ENCODE measurements at places on chromosomes 11 and 22. TPM values are rescaled to one million over a fixed set of nuclear protein-coding genes. Genes with fewer than 3 reads are reported as not detected.
A peak's percentile ranks its signal among the peaks of the same experiment; 100 is the strongest.

OSBP2 gene
- 4.4 TPM for total RNA-seq

CD3D gene
- 0.89 TPM for total RNA-seq

DNA sequence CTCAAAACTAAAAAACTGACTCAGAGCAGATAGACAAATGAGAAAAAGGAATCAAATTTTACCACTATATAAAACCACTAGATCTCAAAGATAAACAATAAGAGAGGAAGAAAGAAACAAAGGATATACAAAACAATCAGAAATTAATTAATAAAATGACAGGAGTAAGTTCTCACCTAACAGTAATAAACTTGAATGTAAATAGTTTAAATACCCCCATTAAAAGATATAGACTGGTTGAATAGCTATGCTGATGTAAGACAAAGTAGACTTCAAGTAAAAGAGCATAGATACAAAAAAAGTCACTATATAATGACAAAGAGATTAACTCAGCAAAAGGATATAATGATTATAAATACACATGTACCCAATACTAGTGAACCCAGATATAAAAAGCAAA is 72.3 kb upstream of the GNAZ start:
- DNase-seq = no peak
- no peaks in the 10 kb centered on the region for H3K4me1 ChIP-seq

TANGO2 gene
- total RNA-seq = 14.8 TPM

DNA sequence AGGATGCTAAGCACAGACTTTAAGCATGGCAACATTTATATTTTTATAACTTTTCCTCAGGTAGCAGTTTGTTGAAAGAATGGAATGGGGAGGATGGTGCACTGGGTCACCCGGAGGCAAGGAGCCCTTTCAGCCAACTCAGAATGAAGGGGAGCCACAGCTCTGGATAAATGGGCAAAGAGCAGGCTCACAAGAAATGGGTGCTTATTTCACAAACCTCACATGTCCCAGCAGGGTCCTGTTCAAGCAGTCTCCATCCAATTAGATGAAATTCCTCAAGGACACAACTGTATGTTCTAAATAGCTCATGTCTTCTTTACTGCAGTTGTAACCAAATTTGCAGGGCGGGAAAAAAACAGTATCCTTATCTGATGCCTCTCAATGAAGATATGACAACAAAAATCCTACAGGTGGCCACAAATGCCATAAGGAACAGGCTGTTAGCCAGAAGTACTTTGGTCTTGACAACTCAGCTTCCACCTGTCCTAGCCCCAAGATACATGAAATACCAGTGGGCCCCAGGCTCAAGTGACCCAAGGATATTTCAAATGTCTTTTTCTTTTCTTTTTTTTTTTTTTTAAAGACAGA is 48.2 kb downstream of the MAPK1 start:
- DNase-seq = no peak
- no peaks in the 10 kb centered on the region for H3K36me3 ChIP-seq
- no peak overlapping the region for H3K4me3 ChIP-seq
- H3K27me3 ChIP-seq = no peaks in the 10 kb centered on the region
- peak overlapping the region; percentile 89 for H3K27ac ChIP-seq

DNA sequence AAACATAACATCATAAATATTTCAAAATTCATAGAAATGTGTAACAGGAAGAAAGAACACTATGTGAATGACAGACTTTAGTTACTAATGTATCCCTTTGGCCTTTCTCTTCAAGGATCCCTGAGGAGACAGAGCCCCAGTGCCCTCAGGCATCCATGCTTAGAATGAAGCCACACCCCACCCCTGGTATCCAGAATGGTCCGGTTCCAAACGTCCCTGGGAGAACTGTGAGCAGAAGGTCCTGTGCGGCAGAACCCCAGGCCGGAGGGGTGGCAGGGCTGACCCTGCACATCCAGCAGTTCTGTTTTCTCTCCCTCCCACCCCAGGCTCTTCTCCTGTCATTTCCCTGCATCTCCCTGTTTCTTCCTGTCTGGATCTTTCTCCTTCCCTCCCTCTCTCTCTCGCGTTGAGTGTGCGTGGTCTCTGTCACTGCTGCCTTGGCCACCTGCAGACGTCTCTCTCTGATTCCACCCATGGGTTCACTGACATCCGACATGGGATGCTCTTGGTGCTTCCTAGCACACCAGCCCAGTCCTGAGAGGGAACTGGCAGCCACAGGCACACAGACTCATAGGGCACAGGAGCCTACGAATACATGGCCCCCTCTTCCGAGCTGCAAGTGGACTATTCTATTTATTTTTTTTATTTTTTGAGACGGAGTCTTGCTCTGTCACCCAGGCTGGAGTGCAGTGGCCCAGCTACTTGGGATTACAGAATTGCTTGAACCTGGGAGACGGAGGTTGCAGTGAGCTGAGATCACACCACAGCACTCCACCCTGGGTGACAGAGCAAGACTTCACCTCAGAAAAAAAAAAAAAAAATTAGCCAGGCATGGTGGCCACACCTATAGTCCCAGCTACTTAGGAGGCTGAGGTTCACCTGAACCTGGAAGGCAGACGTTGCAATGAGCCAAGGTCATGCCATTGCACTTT is 5.7 kb downstream of the RFPL1 start:
- no peaks in the 10 kb centered on the region for H3K36me3 ChIP-seq
- H3K4me3 ChIP-seq = no peak overlapping the region
- H3K27me3 ChIP-seq = no peaks in the 10 kb centered on the region
- H3K4me1 ChIP-seq = peaks cover 8% of the 10 kb centered on the region

GRCh38 chr11:102530558-102530957 is at the start of gene MMP7:
Gene MMP7 (minus strand): TSS chr11:102530747. CDS start chr11:102530700, 47 bp downstream.
- DNase-seq = no peak
- no peak within 1 kb of the TSS for H3K27ac ChIP-seq
- H3K27me3 ChIP-seq = no peaks in the 10 kb centered on the region
- H3K36me3 ChIP-seq = no peaks in the 10 kb centered on the region
- no peak within 1 kb of the TSS for H3K4me3 ChIP-seq
- no peaks in the 10 kb centered on the region for H3K4me1 ChIP-seq

DNA sequence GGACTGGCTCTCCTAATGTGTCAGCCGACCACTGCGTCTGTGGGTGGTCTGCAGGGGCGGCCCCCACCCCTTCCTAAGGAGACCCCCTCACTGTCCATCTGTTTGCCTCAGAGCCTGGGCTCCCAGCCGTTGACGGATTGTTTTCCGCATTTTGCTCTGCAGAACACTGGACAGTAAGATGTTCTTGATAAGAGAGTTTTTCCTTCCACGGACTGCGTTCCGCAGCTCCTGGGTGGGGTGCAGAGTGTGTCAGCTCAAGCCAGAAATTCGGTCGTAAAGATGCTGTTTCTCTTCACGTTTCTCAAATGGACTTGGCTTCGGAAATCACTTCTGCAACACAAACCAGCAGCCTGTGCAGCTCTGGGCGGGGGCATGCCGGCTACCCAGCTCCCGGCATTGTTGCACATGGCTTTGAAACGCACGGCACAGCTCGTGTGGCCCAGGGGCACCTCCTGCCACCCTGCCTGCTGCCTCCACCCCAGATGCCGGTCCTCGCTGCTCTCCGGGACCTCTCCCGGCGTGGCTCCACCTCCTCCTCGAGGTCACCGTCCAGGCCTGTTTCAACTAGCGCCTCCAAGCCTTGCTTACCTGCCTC is 2.9 kb upstream of the MRGPRG start:
- DNase-seq = peak; percentile 11
- H3K4me3 ChIP-seq = no peak overlapping the region
- H3K27ac ChIP-seq = no peak overlapping the region
- H3K36me3 ChIP-seq = no peaks in the 10 kb centered on the region
- no peaks in the 10 kb centered on the region for H3K27me3 ChIP-seq

LRRC10B gene
- total RNA-seq = 1.3 TPM

ASRGL1 gene
- 36.3 TPM for total RNA-seq

- H3K27ac ChIP-seq = no peak overlapping the region
- H3K27me3 ChIP-seq = peaks cover 4% of the 10 kb centered on the region
- peak overlapping the region; percentile 69 for H3K4me3 ChIP-seq
- no peaks in the 10 kb centered on the region for H3K36me3 ChIP-seq
- H3K4me1 ChIP-seq = peaks cover 11% of the 10 kb centered on the region
Observed at GRCh38 chr11:17718015-17718414, 1.4 kb upstream of the MYOD1 start.

GRCh38 chr11:134207538-134208239 is 16.1 kb downstream of the NCAPD3 start:
- H3K36me3 ChIP-seq = peaks cover 67% of the 10 kb centered on the region
- H3K27ac ChIP-seq = no peak overlapping the region
- DNase-seq = peak; percentile 65
- H3K4me1 ChIP-seq = no peaks in the 10 kb centered on the region

- DNase-seq = no peak
- H3K4me1 ChIP-seq = peaks cover 32% of the 10 kb centered on the region
- H3K36me3 ChIP-seq = no peaks in the 10 kb centered on the region
- no peak overlapping the region for H3K27ac ChIP-seq
Observed at GRCh38 chr11:73266646-73267020, 5.5 kb upstream of the P2RY6 start.

GRCh38 chr11:33290319-33290718 is 33.1 kb downstream of the HIPK3 start:
- no peak overlapping the region for H3K4me3 ChIP-seq
- peaks cover 4% of the 10 kb centered on the region for H3K36me3 ChIP-seq
- H3K4me1 ChIP-seq = no peaks in the 10 kb centered on the region
- H3K27ac ChIP-seq = no peak overlapping the region

- no peaks in the 10 kb centered on the region for H3K36me3 ChIP-seq
- H3K4me3 ChIP-seq = no peak overlapping the region
- no peak for DNase-seq
- H3K27me3 ChIP-seq = peaks cover 21% of the 10 kb centered on the region
- peaks cover 14% of the 10 kb centered on the region for H3K4me1 ChIP-seq
- H3K27ac ChIP-seq = no peak overlapping the region
Observed at GRCh38 chr11:113470233-113470632, 5.0 kb downstream of the DRD2 start.

DNA sequence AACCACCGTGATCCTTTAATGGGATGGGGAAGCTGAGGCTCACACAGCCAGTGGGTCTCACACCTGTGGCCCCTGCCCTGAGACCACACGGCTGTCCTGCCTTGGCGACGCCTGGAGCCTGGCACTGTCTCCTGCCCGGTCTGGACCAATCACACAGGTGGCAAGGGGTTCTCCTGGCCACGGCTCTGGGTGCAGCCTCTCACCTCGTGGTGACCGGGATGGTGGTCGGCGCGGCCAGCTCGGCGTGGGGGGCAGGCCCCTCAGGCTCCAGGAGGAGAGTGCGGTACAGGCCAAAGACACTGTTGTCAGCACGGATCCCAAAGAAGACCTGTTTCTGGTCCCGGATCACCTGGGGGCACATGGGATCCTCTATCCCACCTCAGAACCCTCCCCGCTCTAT is 8.7 kb downstream of the ANO9 start:
- no peaks in the 10 kb centered on the region for H3K27me3 ChIP-seq
- H3K4me3 ChIP-seq = no peak overlapping the region
- H3K36me3 ChIP-seq = peaks cover 7% of the 10 kb centered on the region
- H3K27ac ChIP-seq = no peak overlapping the region

GRCh38 chr22:32809786-32810554 is 8.5 kb downstream of the TIMP3 start:
- H3K27me3 ChIP-seq = no peaks in the 10 kb centered on the region
- H3K4me1 ChIP-seq = peaks cover 39% of the 10 kb centered on the region
- no peaks in the 10 kb centered on the region for H3K36me3 ChIP-seq
- H3K4me3 ChIP-seq = no peak overlapping the region
- H3K27ac ChIP-seq = no peak overlapping the region

- no peak overlapping the region for H3K27ac ChIP-seq
- no peaks in the 10 kb centered on the region for H3K36me3 ChIP-seq
- H3K4me3 ChIP-seq = peak overlapping the region; percentile 65
Observed at GRCh38 chr11:19344661-19345518, 104.1 kb upstream of the E2F8 start.

DNA sequence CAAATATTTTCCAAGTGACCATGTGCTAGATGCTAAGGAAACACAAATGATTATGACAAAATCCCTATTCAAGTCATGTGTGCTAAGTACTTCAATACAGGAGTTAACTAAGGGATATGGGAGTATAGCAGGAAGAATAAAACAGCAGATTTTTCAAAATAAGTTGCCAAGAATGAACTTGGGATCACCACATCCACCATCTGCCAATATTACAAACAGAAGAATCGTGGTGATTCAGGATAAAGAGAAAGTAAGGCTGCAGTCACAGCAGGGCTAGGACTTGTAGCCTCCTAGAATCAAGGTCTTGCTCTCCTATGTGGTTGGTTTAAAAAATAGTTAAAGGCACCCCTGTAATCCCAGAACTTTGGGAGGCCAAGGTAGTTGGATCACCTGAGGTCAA is 34.3 kb downstream of the MRTFA start:
- peak overlapping the region; percentile 76 for H3K27ac ChIP-seq
- no peak for DNase-seq
- no peaks in the 10 kb centered on the region for H3K27me3 ChIP-seq
- H3K36me3 ChIP-seq = no peaks in the 10 kb centered on the region
- H3K4me3 ChIP-seq = no peak overlapping the region

DNA sequence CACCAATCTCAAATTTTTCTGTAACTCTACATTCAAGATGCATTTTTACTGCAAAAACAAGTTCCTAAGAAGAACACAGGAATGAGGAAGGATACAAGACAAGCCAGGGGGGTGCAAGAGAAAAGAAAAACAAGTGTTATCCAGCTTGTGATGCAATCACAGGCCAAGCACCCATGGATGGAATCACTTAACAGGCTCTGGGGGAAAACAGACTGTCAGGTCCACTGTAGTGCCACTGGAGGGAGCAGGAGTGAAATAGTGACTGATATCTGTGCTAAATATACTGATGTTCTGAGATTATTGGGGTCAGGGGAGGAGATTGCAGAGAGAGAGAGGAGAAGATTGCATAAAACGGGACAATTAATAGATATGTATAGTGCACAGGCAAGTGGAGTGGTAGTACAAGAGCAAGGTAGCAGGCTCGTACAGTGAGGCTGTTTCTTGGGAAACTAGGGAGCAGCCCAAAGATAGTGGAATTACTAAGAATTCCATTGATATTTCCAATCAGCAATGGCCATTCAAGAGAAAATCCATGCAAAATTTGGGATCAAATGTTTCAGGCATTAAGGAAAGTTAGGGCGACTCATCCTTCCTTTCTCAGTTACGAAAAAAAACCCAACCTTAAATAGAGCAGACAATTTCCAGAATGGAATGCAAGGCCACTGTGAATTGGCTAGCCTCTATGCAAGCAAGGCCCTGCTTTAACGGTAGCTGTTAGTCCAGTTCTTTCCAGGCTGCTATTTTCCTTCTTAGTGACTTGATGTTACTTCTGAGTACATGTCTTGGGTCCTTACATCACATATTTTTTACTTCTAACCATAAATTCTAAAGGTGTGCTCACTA is 52.2 kb upstream of the CEP126 start:
- H3K4me1 ChIP-seq = peaks cover 12% of the 10 kb centered on the region
- H3K27ac ChIP-seq = no peak overlapping the region
- H3K4me3 ChIP-seq = no peak overlapping the region
- peaks cover 7% of the 10 kb centered on the region for H3K36me3 ChIP-seq
- no peaks in the 10 kb centered on the region for H3K27me3 ChIP-seq

TEX12 gene
- not detected for total RNA-seq

- H3K27me3 ChIP-seq = no peaks in the 10 kb centered on the region
- H3K36me3 ChIP-seq = peaks cover 15% of the 10 kb centered on the region
- H3K27ac ChIP-seq = no peak overlapping the region
- H3K4me1 ChIP-seq = peaks cover 10% of the 10 kb centered on the region
Observed at GRCh38 chr22:38652859-38653258, 3.3 kb downstream of the FAM227A start.
